ENCODE measurements at places on chromosomes 2 and 18.

DNA sequence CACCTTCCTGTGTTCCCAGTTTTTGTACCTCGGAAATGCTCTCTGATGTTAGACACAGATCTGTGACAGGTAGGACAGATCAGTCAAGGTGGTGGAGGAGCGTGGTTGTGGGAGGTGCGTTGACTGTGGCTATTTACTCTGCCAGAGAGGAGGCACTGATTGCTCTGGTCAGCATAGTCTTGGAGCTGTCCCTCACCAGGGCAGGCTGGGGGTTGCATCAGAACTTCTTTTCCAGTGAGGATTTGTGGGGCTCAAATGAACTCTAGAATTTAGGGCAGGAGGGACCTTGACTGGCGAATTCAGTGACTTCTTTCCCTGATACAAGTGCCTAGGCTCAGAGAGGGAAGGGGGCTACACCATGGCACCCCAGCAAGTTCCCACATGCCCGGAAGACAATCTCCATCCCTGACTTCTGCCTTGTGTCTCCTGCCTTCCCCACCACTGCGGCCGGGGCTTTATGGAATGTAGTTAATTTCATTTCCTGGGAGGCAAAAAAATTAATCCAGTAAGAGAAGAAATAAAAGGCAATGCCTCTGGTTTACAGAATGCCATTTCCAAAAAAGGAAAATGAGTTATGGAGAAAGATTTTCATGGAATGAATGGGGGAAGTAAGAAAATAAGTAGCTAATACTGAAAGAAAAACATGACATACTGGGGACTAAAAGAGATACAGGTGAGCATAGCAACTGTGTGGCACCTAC lies 26.1 kb downstream of the NIFK start:
- DNase-seq, result no peak

DNA sequence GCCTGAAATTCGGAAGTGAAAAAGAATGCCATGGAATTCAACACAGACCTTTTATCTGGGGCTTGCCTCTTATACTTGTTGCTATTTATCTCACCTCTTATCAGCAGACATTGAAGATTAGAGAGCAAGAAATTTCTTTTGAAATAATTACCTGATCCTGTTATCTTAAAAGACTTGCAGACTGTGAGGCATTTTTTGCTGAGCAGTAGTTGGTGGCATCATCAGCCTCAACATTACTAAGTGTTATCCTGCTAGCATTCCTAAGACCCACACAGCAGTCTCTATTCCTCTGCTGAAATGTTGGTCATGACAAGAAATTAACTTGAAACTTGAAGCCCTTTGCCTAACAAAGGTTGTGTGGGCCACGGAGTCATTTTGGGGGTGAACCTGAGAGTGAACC lies 186.5 kb downstream of the TRIB2 start:
- no peak for DNase-seq

GRCh38 chr2:145845923-145846322 lies 1326.0 kb upstream of the ZEB2 start:
- DNase-seq, result no peak

DNA sequence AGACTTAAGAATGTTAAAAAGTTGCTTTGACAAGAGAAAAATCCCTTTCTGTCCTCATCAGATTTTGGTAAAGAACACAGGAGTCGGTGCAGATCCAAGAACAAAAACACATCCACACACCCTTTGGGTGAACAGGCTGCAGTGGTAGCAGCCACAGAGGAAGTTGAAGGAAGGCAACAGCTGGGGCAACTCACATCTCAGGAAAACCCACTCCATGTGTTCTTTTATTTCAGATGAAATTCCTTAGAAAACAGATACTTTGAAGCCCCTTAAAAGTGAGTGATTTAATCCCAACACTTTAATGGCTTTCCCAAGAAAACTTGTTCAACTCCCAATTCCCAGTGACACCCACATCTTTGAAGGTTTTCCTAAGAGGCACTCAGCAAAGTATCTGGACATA lies 271.3 kb downstream of the ICOS start:
- DNase-seq, result no peak

DNA sequence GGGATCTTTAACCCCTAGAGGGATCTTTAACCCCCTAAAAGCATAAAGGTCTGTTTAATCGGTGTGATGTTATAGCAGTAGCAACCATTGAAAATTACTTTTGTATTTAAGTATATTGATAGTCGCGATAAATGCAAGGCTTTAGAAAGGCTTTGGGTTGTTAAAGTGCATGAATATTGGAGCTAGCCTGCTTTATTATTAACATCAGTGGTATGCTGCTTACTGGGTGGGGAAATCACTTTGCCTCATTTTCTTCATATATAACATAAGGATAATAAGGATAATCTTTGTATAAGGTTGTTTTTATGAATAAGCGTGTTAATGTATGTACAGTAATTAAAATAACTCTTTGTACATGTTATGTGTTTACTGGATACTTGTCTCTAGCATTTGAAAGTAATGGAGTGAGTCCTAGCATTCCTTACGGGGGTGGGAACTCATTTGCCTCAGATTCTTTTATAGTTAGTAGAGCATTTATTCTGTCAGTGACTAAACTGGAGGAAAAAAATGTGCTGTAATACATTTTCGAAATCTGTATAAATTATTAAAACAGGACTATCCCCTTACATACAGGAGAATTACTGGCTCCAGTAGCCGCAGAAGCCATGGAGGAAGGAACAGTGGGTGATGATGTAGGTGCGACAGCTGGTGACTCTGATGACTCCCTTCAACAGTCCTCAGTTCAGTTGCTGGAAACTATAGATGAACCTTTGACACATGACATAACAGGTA lies 122.2 kb downstream of the BIRC6 start:
- no peak for DNase-seq

DNA sequence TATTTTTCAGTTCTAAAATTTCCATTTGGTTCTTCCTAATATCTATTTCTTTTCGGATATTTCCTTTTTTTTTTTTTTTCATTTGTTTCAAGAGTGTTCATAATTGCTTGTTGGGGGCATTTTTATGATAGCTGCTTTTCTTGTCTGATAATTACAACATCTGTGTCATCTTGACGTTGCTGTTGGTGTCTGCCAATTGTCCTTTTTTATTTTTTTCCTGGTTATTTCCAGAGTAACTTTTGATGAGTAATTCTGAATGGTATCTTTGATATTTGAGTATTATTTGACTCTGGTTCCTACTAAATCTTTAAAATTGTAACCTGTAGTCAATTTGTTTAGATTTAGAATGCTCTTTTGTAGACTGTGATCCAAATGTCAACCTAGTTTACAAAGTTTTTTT lies 51.3 kb upstream of the CHRNA1 start:
- DNase-seq, result no peak

GRCh38 chr2:74843899-74844298 lies 10.0 kb downstream of the HK2 start:
- no peak for DNase-seq

DNA sequence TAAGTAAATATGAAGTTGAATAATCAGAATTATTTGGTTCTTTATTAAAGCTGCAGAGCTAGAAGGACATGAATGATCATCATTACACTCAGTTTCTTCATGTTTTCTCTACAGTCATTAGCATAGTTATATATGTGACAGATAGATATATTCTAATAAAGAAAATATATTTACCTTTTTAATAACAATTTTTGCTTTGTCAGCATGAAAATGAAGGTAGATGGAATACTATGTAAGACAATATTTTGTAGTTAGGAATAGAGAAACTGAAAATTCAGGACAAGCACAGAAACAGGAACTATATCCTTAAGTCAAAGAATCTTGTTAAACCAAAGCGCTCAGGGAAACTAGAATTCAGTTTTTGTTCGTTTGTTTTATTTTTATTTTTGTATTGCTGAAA lies 649.9 kb upstream of the NRXN1 start:
- DNase-seq, result no peak

GRCh38 chr18:51089691-51090090 lies 59.7 kb downstream of the SMAD4 start:
- DNase-seq, result no peak

GRCh38 chr2:120628248-120628647 lies 107.4 kb upstream of the GLI2 start:
- DNase-seq, result no peak

GRCh38 chr2:52311862-52312261 lies 1279.9 kb upstream of the NRXN1 start:
- no peak for DNase-seq

DNA sequence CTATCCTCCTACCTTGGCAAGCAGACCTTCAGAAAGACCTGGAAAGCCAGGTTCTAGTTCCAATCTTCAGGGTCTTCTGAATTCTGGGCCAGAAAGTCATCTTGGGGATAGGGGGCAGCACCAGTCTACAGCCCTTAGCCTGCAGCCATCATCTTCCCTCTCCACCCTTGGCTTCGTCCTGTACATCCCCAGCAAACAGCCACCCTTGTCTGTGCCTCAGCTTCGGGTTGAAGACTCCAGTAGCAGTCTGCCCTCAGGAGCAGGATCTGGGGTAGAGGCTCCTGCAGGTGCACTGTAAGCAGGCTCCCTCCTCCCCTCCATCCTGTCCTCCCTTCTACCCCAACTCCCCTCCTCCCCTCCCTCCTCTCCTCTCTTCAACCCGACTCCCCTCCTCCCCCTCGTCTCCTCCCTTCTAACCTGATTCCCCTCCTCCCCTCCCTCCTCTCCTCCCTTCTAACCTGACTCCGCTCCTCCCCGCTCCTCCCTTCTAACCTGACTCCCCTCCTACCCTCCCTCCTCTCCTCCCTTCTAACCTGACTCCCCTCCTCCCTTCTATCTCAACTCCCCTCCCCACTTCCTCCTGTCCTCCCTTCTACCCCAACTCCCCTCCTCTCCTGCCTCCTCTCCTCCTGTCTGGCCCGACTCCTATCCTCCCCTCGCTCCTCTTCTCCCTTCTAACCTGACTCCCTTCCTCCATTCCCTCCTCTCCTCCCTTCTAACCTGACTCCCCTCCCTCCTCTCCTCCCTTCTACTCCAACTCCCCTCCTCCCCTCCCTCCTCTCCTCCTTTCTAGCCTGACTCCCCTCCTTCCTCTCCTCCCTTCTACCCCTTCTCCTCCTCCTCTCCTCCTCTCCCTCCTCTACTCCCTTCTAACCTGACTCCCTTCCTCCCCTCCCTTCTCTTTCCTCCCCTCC lies 90.1 kb upstream of the SMAD2 start:
- DNase-seq, result no peak

GRCh38 chr2:102977426-102978090 lies 215.7 kb downstream of the TMEM182 start:
- no peak for DNase-seq

GRCh38 chr18:58887613-58887963 lies 22.9 kb downstream of the ZNF532 start:
- DNase-seq, result no peak

- DNase-seq, result no peak
Measured at GRCh38 chr2:204195498-204195897, 258.9 kb downstream of the ICOS start.

- DNase-seq, result no peak
Measured at GRCh38 chr2:152542995-152543481, 174.2 kb downstream of the PRPF40A start.

DNA sequence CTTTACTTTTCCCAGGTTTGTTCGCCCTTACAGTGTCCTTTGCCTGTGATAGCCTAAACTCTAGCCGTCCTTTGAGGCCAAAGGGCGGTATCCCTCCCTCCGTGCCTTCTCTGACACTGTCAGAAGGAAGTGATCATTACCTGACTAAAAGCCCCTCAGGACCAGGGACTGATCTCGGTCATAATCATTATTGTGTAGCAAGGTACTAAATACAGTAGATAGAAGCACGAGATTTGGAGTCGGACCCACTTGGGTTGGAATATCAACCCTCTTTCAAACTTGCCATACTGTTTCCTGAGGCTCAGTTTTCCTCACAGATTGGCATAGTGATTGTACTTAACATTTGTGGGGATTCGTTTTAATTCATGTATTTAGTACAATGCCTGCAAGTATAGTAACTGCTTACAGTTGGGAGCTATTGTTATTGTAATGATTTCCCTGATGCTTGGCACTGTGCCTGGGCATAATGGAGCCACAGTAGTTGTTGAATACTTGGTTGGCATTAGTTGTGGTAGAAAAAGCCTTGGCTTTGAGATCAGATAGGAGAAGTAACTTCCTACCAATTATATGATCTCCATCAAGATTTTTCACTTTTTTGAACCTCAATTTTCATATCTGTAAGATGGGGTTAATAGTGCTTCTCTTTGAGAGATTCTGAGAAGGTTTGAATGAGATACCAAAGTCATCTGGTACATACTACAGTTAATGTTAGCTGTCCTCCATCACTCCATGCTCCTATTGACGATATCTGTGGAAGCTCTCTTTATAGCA lies 836 bp downstream of the STK11IP start:
- DNase-seq, result no peak

DNA sequence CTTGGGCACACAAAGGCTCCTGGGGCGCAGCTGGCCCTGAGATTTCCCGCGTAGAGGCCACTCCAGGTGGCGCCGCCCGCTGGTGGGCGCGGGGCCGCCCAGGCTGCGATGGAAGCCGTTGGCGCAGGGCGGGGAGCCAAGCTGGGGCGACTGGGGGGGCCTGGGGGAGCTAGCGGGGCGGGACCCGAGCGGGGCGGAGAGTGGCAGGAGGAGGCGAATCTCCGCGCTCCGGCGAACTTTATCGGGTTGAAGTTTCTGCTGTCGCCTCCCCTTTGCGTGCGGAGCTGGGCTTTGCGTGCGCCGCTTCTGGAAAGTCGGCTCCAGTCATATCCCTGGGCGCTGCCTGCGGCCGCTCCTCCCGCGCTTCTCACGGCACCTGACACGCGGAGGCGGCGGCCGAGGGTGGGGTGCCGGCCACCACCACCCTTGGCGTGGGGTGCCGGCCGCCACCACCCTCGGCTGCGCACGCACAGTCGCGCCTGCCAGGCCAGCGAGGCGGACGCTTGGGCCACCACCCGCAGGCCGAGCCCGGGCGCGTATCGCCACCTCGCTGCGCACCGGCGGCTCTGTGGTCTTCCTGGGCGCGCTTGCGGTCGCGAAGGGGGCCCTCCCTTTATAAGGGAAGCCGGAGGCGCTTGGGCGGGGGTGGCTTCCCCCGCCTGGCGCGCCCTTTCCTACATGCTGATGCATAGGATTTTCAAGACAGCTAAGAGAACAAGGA lies 919 bp upstream of the CYP1B1 start:
- DNase-seq, result no peak

DNA sequence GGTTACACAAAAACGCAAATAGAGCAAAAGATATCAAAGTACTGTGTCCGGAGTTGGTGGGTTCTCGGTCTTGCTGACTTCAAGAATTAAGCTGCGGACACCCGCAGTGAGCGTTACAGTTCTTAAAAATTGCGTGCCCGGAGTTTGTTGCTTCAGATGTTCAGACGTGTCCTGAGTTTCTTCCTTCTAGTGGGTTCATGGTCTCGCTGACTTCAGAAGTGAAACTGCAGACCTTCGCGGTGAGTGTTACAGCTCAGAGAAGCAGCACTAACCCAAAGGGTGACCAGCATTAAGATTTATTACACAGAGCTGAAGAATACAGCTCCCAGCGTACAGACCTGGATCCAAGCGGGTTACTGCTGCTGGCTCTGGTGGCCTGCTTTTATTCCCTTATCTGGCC lies 125.7 kb upstream of the TWIST2 start:
- DNase-seq, result no peak

Measured in T-helper 2 cell (primary cell).